ENCODE measurements at places on chromosomes 1 and 21.

- DNase-seq = no peak
These were observed 18.9 kb downstream of the GRIK1 start for GRCh38 chr21:29920938-29921337.

- DNase-seq = no peak
These were observed 54.8 kb upstream of the ID3 start for GRCh38 chr1:23614032-23614660.

GRCh38 chr1:101086783-101087182 lies 61.2 kb upstream of the DPH5 start:
- no peak for DNase-seq

- no peak for DNase-seq
These were observed 9.6 kb downstream of the CLEC20A start for GRCh38 chr1:178487070-178487615.

DNA sequence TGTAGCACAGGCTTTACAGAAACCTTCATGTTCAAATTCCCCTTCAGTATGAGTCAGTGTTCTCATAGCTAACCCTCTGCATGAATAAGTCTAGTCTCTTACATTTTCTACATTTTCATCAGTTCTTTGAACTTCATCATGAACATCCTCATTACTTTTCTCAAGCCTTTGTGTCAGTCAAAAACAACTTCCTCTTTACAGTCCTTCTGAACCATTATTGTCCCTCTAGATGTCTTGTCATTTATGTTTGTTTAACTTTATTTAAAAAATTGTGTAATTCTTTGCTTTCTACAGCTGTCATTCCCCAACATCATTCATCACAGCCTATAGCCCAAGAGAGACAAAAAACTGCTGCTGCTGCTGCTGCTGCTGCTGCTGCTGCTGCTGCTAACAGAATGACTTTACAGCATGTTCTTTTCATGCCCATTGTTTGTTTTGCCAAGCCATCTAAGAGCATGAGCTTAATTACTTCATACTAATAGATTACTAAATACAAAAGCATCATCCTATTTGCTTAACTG lies 133.1 kb downstream of the LRRC40 start:
- peak; percentile 49 for DNase-seq

DNA sequence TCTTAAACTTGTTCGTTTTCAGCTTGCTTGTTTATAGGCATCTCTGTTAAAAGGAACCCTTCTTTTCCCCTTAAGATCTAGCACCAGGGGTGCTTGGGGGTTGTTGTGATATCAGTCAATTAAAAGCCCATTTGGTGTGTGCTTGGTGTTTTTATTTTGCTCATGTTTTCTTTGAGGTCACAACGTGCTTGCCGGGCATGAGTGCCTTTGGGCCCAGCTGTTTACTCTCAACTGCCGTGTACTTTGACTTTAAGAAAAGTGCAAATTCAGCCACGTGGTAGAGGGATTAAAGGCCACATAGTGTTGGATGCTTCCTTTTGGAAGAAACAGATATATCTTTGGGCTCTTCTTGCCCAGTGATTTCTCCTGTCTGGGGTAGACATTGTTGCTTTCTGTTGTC lies 10.5 kb downstream of the ARID1A start:
- no peak for DNase-seq

- no peak for DNase-seq
These were observed 16.9 kb downstream of the SSR2 start for GRCh38 chr1:156003923-156004188.

GRCh38 chr1:171718848-171719247 lies 23.0 kb downstream of the VAMP4 start:
- no peak for DNase-seq

DNA sequence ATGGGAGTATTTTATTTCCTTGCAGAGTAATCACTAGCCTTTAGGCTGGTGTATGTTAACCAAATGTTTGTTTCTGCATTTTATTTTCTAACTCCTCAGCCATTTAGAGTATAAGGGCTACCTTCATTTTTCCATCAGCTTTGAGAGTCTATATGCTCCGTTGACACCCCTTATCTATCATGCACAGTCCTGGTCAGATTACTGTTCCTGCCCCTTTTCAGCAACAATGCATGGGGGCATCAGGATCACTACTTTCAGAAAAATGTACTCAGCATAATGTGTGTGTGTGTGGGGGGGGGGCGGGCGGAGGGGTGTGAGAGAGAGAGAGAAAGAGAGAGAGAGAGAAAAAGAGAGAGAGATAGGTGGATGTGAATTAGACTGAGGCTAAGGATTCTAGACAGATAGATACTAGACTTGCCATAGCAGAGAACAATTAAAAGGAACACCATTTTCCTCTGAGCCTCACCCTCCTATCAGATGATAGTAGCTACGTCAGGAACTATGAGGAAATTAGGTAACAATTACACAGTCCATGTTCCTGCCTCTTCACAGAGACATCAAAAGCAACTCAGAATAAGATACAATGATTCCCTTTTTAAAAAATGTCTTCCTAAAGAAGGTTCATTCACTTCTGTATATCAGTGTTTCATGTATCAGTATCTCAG lies 40.8 kb downstream of the FCER1A start:
- DNase-seq = no peak

DNA sequence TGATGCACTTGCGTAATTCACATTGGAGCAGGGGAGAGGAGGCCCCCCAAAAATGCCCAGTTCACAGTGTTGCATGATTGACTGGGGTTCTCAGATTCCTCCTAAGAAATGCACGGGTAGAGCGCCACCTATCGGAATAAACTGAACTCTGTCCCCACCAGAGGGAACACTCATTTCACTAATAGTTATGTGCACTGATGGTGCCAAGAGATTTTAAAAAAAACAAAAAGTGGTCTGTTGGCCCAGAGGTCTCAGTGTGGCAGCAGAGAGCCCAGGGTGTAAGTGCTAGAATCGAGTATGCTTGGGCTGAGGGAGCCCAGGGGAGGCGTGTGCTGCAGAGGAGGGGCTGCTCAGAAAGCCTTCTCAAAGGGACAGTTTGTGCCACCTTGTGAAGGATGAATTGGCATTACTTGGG lies 6.9 kb downstream of the PINK1 start:
- DNase-seq = peak; percentile 44

GRCh38 chr1:153922972-153923925 lies at the start of gene GATAD2B:
Gene GATAD2B, minus strand, starts transcription at chr1:153922972. Its CDS starts 94,625 bp downstream, at chr1:153828347.
- DNase-seq = peak; percentile 100

- peak; percentile 41 for DNase-seq
These were observed 97.9 kb upstream of the RGS1 start for GRCh38 chr1:192477630-192478029.

- peak; percentile 4 for DNase-seq
These were observed 207.1 kb downstream of the NUF2 start for GRCh38 chr1:163528710-163529348.

- DNase-seq = no peak
These were observed 9.1 kb downstream of the NFIA start for GRCh38 chr1:61091455-61091854.

GRCh38 chr1:238241607-238242006 lies 350.9 kb upstream of the ZP4 start:
- DNase-seq = no peak

DNA sequence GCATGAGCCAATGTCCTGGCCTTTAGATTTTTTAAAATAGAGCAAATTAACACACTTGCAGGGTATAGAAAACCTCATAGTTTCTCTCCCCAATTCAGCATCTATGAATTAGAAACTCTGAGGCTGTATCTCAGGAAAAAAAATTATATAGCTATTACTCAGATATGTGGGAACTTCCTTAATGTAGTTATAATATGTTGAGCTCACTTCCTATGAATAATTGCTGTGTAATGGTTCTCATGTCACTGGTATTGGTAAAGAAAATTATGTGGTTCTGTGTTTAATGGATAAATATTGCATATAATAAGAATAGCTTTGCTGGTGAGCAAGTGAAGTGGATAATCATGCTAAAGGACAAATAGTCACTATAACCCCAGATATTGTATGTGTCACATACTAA lies 2019.8 kb downstream of the NCAM2 start:
- no peak for DNase-seq

DNA sequence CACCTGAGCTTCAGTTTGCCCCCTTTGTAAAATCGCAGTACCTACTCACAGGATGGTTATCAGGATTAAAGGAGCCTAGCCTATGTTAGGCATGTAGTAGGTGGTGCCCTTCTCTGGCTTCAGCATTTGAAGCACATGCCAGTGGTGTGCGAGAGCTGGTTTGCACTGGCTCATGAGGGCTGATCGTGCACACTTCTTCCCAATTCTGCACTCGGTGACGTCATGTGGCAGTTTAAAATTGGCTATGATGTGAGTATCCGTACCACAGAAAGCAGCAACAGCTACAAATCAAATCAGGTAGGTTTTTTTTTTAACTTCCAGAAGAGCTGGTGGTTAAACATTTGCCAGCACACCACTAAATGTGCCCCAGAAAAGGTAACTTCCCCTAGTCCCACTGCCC lies 13.5 kb downstream of the FOXO6 start:
- DNase-seq = no peak

DNA sequence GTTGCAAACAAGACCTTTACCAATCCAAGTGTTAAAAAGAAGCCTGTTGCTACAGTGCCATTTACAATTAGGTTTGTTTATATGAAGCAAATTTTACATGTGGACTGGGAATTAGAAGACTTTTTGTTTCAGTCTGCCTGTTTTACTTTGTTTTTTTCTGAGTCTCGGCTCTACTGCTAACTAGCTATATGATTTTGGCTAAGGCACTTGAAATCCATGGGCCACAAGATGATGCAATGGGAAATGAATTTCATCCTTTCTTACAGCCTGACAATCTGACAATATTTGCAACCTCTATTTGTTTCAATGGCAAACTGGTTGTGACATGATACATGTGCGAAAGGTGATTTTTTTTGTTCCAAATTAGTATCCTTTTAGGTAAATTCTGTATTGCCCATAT lies 3.7 kb upstream of the PEX11B start:
- DNase-seq = no peak

DNA sequence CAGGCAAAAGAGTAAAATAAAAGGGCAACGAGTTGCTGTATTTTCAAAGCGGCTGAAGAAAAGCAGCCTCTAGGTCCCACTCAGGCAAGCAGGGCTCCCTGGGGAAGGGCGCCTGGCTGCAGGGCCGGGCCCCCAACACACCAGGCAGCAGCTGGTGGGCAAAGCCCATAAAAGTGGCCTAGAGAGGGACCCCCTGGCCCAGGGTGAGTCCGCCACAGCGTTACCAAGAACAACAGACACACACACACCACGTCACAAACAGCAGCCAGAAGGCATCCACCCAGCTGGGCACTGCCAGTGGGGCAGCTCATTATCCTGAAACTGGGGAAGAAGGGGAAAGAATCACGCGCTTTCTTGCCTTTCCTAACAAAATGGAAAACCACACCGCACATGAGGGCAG lies 4.7 kb downstream of the SUMO3 start:
- DNase-seq = no peak

DNA sequence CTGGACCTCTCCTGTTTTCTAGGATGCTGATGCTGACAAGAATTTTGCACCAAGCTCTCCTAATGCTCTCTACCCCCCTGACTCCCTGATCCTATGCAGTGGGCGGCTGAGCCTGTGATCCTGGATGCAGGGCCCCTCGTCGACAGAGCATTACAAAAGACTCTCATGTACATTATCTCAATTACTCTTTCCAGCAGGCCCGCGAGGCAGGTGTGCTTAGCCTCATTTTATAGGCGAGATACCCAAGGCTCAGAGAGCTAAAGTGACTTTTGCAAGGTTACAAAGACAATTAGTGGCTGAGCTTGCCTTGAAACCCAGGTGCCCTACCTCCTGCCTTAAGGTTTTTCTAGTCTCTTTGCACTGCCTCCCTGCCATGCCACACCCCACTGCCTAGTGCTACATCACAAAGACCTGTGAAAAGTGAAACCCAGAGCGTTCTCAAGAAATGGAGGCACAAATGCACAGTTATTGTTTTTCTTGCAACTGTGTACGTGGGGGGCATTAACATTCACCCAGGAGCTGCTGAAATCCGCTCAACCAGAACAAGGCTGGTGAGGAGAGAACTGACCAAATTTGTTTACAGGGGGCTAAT lies 10.0 kb upstream of the C8A start:
- DNase-seq = no peak

GRCh38 chr1:61670016-61670415 lies 54.9 kb downstream of the TM2D1 start:
- no peak for DNase-seq

DNA sequence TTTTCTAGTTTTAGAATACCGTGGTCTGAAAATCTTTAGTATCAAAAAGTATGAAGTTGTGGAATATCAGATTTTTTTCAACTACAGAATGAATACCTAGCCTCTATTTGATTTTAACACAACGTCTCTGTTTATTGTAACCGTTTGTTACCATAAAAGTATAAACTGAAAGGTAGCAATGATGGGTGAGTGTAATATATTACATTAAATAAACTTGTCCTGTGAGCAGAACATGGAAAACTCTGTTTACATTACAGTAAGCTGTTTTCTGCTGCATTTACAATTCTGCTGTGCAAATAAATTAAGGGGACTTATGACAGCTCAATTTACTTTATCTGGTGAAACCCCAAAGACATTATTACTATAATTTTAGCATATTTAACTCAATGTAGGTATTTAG lies 62.5 kb downstream of the CHRM3 start:
- DNase-seq = peak; percentile 42

DNA sequence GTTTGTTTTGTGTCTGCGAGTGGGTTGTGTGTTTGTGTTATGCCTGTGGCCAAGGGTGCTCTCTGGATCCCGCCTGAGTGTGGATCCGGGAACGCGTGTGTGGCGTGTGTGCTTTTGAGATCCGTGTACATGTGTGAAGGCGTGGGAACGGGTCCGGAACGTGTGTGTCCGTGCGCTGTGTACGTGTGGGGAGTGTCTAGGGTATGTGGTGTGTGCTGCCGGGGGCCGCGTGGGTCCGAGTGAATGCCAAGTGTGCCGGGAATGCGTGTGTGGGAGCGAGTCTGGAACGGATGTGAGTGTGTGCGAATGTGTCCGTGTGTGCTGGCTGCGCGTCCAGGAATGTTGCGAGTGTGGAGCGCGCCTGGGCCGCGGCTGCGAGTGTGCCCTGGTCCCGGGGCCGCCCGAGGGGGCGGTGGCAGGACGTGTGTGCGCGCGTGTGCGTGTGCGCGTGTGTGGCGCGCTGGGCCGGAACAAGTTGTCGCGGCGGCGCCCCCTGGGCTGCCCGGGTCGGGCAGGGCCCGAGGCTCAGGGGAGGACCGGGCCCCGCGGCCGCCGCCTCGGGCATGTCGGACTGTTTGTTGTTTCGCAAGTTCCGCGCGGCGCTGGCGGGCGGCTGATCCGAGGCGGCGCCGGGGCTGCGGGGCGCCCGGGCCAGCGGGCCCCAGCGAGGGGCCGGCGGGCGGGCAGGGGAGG lies 953 bp downstream of the PTPRU start:
- peak; percentile 32 for DNase-seq

Measured in COR-L47 (cell line).